WTC11 (cell line): ENCODE measurements at places on chromosomes 13 and 19.

DNA sequence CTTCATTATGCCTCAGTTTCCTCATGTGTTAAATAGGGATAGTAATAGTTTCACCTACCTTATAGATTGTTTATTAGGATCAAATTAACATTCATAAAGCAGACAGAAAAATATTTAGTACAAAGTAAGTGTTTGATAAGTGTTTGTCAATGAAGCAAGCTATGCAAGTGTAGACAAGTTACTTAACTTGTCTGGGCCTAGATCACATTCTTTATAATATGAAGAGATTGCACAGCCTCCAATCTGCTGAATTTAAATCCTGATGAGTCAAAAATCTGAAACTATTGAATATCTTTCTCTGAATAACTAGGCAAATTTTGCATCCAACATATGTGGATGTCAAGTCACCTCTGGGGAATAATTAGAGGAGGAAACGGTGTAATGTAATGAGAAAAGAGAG is 170.5 kb downstream of the MZT1 start:
- DNase-seq: no peak

GRCh38 chr19:22807061-22807835 is 23.3 kb upstream of the ZNF99 start:
- no peak for DNase-seq

DNA sequence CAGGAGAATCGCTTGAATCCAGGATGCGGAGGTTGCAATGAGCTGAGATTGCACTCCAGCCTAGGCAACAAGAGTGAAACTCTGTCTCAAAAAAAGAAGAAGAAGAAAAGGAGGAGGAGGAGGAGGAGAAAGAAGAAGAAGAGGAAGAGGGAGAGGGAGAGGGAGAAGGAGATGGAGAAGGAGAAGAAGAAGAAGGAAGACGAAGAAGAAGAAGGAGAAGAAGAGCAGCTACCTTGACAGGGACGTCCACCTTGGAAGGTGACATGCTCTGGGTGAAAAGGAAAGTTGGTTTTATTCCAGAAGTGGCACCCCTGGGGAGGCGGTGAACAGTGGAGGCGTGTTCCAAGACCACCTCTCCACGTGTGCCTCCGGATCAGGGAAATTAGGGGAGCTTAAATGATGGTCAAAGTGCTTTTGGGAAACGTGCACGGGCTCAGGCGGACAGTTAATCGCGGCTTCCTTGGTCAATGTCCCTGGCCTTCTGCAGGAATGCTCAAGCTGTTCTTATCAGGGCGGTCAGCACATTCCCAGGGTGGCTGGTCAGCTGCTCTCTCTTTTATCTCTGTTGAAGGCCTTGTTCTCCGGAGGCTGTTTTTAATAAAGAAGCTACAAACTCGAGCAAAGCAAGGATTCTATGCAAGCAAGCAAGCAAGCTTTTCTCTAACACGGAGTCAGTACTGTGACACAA is 78.9 kb upstream of the PEG3 start:
- DNase-seq: no peak

- peak; percentile 19 for DNase-seq
Measured at GRCh38 chr13:61339054-61339621, 76.5 kb downstream of the PCDH20 start.

- DNase-seq: no peak
Measured at GRCh38 chr19:28443361-28443760, 769.6 kb downstream of the UQCRFS1 start.

- DNase-seq: no peak
Measured at GRCh38 chr19:1893791-1894190, 8.5 kb upstream of the ABHD17A start.

DNA sequence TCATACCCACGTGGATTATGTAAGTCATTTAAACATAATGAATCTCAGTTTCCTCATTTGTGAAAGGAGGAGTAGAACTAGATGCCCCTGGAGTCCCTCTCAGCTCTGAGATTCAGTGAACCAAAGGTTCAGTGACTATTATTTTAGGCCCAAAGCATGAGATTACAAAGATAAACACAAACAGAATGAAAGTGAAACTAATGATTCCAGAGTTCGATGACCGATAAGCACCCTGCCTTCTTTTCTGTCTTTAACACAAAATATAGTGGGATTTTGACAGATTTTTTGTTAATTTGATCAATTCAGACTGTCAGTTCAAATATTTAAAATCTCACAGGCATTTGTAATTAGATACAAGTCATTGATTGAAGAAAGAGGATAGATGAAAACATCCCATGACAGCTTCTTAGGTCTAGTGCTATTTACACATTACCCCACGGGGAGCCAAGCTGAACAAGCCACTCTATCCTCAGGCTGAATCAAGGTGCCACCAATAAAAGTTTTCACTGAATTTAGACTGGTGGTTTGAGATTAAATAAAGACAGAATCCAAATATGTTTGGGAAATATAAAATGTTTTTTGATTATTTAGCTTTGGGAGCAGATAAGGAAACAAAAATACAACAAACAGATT is 64.6 kb upstream of the RAP2A start:
- no peak for DNase-seq

GRCh38 chr13:91498298-91498697 is 99.9 kb downstream of the GPC5 start:
- DNase-seq: no peak

DNA sequence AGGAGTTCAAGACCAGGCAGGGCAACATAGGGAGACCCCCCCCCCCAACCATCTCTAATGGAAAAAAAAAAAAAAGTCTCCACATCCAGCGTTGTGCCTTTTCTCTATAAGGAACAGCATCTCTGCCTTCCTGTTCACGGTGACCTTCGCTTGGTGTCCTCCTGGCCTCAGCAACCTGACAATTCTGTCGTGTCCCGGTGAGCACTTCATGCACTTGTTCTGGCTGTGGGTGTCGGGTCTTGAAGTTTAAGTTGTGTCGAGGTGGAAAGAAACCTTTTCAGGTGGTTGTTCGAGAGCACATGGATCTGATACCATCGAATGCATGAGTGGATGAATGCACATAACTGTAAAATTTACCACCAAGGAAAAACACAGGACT is 594 bp downstream of the ZNF559 start:
- DNase-seq: no peak

GRCh38 chr13:36432106-36432544 is at the start of gene CCNA1:
Gene CCNA1, plus strand, starts transcription at chr13:36432495. Its CDS starts 562 bp downstream, at chr13:36433057.
- peak; percentile 89 for DNase-seq

- DNase-seq: no peak
Measured at GRCh38 chr19:2113439-2114211, 16.9 kb downstream of the IZUMO4 start.

GRCh38 chr19:42059196-42059595 is 10.8 kb downstream of the GRIK5 start:
- no peak for DNase-seq

GRCh38 chr19:45468803-45469131 is 971 bp downstream of the FOSB start:
- DNase-seq: no peak
